SK-N-MC (cell line): ENCODE measurements at places on chromosomes 4 and X.

GRCh38 chrX:121782544-121782943 is 735.1 kb downstream of the GLUD2 start:
- no peak for DNase-seq

GRCh38 chr4:182385897-182386296 is 142.7 kb downstream of the TENM3 start:
- DNase-seq, result no peak

DNA sequence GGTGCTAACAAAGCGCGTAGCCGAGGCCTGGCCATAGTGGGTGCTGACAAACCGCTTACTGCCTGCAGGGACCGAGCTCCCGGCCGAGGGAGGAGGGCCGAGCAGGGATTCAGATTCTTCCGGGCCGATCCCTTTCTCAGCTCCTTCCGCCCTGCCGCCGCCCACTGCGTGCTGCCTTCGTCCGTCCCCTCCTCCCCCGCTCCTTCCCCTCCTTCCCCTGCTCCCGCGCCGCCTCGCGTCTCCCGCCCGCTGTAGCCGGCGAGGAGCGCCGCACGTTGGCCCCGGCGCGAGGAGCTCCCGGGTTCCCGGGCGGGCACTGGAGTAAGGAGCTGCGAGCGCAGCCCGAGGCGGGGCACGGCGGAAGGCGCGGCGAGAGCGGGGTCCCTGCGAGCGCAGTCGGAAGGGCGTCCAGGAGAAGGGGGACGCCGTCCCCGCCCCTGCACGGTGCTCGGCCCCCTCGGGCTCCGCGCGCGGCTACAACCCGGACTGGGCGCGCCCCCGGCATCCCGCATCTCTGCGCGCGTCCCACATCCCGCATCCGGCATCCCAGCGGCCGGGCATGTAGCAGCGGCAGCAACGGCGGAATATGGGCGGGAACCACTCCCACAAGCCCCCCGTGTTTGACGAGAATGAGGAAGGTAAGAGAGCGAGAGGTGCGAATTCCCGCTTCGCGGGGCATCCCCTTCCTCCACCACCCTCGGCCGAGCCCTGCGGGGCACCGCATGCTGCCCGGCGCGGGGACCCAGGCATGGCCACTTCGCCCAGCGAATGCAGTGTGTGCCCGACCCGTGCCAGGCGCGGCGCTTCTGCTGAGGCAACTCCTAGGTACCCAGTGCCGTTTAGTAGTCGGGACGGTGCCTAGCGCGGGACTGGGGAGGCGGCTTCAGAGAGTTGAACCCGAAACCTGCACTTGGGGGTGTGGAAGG is at the start of gene STK32B:
TSS of gene STK32B (plus strand) at position 203 of the 926 bp plus-strand sequence.
- no peak for DNase-seq

GRCh38 chr4:189124149-189124758 is 816.4 kb upstream of the FRG1 start:
- DNase-seq, result no peak

DNA sequence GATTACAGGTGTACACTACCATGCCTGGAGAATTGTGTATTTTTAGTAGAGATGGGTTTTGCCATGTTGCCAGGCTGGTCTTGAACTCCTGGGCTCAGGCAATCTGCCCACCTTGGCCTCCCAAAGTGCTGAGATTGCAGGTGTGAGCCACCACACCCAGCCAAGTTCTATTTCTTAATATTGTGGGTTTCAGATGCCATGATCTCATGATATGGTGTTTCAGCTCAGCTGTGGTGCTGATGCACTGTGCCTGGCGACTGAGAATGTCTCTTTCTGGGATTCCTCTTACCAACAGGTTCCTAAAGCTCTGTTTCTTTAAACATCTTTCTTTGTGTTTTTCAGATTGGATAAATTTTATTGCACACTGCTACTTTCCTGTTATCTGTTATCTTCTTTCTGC is 17.3 kb upstream of the NDUFC1 start:
- DNase-seq, result no peak

DNA sequence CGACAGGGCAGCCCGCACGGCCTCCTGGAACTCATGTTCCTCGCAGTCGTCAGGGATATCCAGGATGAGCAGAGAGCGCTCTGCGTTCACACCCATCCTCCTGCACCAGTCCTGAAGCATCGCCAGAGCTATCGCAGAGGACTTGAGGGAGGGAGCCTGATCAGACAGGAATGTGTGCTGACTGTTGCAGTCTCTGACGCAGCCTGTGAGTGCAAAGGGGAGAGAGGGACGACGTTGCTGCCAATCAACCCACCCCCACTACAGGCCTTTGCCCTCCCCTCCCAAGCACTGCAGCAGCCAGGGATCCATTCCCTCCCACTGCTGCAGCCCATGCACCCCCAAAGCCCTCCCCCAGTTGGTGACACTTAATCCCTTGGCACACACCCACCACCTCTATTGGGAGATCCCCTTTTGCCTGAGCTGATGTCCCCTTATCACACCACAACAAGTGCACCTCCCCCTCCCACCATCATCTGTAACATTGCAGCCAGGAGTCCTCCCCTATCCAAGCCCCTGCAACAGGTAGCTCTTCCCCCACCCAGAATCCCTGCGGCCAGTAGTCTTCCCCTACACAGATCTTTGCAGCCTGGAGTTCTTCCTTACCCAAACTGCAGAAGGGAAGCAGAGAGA is 897 bp downstream of the PNMA6F start:
- DNase-seq, result no peak

- no peak for DNase-seq
Measured at GRCh38 chrX:73215246-73215645, 595 bp upstream of the NAP1L2 start.

DNA sequence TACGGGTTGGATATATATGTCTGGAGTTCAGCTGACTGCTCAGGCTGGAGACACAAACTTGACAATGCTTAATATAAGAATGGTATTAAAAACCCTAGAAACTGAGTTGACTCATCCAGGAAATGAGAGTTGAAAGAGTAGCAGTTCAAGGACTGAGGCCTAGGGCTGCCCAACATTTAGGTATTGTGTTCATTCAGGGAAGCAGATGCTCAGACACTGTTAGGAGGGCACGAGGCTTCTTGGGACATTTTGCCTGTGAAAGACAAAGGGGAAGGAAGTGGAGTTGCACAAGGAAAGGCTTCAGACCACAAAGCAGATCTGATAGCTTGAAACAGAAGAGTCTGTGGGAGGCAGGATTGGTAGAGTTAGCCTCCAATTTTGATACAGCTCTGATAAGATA is 52.0 kb upstream of the HS3ST1 start:
- DNase-seq, result no peak

GRCh38 chr4:85783483-85783882 is 308.5 kb downstream of the ARHGAP24 start:
- DNase-seq, result no peak

- no peak for DNase-seq
Measured at GRCh38 chr4:15400981-15401671, 26.7 kb upstream of the C1QTNF7 start.

GRCh38 chrX:78046362-78046761 is 57.7 kb upstream of the PGK1 start:
- no peak for DNase-seq

GRCh38 chrX:1392376-1393068 is 609 bp upstream of the SLC25A6 start:
- DNase-seq, result no peak

DNA sequence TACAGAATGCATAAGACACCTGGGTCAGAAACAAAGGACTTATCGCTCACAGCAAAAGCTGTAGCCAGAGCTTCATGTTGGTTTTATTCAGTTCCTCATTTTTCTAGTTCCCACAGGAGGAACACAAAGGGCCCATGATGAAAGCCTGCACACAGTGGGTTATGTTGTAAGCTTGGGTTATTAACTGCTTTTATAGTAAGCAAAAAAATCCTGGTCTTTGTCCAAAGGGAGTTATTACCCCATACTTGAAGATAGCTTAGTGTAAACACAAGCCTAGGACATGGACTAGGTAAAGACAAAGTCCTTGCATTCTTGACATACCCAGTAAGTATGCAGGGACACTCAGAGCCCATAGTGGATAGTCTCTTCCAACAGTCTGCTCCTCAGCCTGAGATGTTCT is 11.7 kb downstream of the BBS12 start:
- DNase-seq, result no peak

DNA sequence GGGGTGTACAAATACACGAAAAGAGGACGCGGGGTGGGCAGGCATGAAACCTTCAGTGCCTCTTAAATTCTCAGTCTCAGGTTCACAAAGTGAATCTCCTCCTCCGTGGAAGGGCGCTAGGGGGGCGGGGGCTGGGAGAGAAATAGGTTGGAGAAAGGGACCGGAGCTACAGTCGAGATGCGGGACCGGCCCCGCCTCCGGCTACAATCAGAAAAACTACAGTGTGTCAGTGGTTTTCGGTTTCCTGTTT is 3.4 kb downstream of the MAML3 start:
- DNase-seq, result no peak

DNA sequence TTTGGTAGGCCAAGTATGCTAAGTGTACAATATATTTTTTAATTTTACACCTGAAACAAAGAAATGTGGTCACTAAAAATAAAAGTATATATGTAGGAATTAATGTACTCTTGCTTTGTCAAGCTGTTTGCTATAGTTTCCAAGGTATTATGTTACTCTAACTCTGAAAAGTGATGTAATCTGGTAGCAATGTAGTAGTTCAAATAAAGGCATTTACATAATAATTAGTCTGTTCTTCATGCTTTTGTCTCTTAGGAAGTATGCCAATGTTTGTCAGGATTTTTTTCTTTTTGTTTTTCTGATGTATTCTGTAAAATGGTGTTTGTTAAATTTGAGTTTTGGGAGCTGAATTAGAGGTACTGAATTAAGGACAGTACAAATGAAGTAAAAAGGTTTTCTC is 89.5 kb downstream of the PLS3 start:
- no peak for DNase-seq

DNA sequence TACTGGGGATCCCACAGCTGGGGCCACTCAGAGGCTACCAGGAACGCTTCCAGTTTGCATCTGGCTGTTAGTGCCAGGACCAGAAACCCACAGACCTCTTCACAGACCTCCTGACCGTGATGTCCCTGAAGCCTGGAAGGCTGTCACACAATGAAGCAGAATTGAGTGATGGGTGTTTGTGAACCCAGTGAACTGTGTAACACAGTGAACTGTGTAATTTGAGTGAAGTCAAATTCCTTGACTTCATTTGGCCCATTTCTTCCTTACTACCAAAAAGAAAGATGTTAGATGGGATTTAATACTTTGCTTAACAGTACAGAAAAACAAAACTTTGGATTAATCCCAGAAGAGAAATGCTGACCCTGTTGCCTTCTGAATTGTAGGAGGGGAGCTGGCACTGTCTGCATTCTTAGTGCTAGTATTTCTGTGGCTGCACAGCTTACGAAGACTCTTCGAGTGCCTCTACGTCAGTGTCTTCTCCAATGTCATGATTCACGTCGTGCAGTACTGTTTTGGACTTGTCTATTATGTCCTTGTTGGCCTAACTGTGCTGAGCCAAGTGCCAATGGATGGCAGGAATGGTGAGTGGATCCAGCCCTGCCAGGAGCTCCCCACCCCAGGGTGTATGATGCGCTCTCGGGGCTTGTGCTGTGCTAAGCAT is 17.8 kb downstream of the SRD5A3 start:
- DNase-seq, result no peak

DNA sequence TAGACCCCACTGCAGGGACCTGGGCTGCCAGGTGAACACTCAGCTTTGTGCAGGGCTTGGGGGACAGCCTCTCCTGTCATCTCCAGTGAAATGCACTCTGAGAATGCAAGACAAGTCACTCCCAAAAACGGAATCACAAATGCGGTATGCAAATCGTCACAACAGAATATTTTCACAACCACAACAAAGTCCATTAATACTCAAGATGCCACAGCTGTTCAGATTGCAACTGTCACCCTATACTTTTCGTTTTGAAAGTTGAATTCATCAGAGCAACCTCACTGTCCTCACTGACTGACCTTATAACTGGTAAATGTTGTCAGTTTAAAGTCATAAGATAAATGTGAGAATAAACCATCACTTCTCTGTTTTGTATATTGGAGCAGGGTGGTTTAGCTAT is 16.6 kb downstream of the JAKMIP1 start:
- DNase-seq, result no peak

- DNase-seq, result no peak
Measured at GRCh38 chr4:126733301-126733700, 899.5 kb upstream of the INTU start.

DNA sequence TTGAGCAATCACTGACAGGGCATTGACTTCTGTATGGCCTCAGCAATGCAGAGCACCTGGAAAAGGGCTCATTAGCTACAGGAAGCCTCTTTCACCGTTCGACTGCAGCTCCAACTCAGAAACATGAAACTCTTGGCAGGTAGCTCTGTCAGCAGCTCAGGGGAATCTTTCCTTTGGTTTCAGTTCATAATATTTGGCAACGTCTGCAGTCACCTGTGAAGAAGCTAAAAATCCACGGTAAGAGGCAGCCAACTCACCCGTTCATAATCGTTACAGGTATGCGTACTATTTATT is 354.9 kb downstream of the CAMK2D start:
- no peak for DNase-seq

GRCh38 chr4:149738156-149738555 is 77.5 kb downstream of the IQCM start:
- no peak for DNase-seq

GRCh38 chr4:181810711-181811110 is 432.5 kb upstream of the TENM3 start:
- DNase-seq, result no peak

DNA sequence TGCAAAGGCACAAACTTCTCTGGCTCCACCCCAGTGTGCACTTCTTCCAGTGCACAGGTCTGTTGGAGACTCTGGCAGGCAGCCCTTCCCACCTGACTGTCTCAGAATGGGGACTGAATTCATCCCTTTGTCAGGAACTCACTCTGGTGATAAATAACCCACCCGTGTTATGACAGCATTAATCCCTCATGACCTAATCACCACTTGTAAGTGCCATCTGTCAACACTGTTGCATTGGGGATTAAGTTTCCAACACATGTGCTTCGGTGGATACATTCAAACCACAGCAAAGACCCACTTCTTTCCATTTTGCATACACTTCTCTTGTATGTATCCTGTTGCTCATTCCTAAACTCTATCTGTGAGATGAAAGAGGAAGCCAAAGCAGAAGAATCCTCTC is 1002.9 kb upstream of the IGFBP7 start:
- DNase-seq, result no peak

- DNase-seq, result no peak
Measured at GRCh38 chr4:138494931-138495330, 252.8 kb upstream of the SLC7A11 start.

DNA sequence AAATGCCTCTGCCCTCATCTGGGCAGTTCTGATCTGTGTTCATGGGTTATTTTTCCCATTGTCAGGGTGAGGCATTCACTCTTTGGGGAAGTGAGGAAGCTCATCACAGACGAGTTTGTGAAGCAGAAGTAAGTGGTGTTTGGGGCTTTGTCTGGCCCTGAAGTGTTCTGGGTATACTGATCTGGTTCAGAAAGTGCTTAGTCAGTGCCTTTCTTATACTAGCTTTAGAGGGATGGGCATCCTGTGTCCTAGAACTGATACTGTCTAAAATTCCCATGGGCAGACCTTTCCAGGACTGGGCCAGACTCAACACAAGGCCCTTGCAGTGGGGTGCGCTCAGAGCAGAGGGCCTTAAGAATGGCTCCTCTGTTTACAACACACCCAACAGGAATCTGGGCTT is 6.4 kb downstream of the TRO start:
- DNase-seq, result no peak
